Fibroblast of skin of left biceps (primary cell): ENCODE measurements at places on chromosomes 1 and 21.
A peak's percentile ranks its signal among the peaks of the same experiment; 100 is the strongest.

DNA sequence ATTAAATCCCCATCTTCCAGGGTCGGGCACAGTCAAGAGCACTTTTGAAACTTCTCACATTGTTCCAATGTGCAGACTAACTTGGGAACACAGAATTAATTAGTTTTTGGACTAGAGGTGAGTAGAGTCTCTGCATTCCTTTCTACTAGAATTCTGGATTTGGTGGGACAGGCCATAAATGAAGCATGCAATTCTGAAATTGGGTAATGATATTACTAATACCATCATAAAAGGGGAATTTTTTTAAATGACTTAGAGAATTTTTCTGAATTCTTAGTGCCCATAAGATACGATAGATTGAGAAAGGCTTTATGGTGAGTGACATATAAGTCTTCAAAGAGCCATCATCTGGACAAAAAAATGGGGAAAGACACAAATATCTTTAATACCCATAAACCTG, 41.8 kb downstream of the ADAMTS5 start:
- no peak for DNase-seq

DNA sequence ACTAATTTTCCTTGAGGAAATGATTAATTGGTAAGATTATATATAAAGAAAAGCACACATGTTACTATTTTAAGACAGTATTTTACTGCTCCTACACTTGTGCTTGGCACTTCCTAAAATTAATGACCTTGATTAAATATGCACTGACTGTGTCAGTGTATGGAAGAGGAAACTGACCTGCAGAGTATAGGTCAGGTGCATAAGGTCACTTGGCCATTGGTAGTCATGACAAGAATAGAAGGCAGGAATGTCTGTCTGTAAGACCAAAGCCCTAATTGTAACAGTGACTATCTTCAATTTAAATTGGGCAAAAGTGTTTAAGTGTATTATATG, 128.0 kb upstream of the KCNK2 start:
- no peak for DNase-seq

GRCh38 chr1:192639607-192640368, 3.8 kb downstream of the RGS13 start:
- peak; percentile 34 for DNase-seq

DNA sequence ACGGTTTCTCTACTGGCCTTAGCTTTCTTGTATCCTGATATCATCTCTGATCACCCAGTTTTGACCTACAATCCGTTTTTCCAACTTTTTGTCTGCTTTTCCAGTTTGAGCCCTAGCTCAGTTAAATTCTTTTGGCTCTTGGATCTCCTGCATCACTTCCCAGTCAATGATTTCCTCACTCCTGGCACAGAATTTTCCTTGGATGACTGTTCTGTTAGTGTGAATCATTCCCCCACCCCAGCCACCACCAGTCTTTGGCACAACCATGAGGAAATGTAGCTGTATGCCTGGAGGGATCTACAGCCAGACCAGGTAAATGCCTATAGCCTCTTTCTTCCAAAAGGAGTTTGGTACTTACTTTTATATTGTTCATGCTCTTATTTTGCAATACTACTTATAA, 187.2 kb upstream of the PTGFR start:
- peak; percentile 79 for DNase-seq

- no peak for DNase-seq
These were observed 165.5 kb downstream of the ZSCAN20 start for GRCh38 chr1:33637846-33638440.

GRCh38 chr1:101451888-101452287, 215.1 kb downstream of the S1PR1 start:
- DNase-seq: no peak

- DNase-seq: no peak
These were observed 1.5 kb downstream of the NAXE start for GRCh38 chr1:156592910-156593660.

DNA sequence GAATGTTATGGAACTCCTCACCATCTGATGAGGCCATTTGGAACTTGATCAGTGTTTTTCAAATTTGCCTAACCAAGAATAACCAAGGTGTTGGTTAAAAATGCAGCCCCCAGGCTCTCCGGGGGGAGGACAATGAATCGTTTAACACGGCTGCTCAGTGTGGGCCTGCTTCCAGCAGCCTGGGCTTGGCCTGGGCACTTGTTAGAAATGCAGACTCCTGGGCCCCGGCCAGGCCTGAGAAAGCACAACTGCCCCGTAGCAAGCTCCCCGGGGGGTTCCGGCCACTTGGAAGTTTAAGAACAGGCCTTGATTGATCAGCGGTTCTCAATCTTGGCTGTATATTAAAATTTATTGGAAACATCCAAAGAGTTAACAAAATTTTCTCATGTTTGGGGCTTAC, 22.8 kb upstream of the C2CD2 start:
- DNase-seq: no peak

DNA sequence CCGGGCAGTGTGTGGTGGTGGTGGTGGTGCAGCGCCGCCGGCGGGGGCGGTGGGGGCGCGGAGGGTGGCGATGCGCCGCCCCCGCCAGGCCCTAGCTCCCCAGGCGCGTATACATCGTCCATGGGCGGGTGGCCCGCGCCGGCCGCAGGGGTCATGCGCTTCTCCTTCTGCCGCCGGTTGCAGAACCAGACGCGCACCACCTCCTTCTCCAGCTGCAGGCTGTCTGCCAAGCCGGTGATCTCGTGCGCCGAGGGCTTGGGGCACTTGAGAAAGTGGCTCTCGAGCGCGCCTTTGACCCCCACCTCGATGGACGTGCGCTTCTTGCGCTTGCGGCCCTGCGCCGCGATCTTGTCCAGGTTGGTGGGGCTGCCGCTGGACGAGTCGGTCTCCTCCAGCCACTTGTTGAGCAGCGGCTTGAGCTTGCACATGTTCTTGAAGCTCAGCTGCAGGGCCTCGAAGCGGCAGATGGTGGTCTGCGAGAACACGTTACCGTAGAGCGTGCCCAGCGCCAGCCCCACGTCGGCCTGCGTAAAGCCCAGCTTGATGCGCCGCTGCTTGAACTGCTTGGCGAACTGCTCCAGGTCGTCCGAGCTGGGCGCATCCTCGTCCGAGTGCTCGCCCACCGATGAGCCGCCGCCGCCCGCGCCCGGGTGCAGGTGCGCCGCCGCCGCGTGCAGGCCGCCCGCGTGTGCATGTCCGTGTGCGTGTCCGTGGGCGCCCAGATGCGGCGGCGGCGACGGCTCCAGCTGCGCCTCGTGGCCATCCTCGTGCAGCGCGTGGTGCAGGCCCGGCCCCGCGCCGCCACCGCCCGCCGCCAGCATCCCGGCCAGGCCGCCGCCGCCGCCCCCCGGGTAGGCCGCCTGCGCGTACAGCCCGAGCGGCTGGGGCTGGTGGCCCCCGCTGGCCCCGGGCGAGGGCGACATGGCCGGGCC, 926 bp downstream of the POU3F1 start:
- no peak for DNase-seq

- no peak for DNase-seq
These were observed 170.3 kb upstream of the TMEM51 start for GRCh38 chr1:14983277-14983676.

DNA sequence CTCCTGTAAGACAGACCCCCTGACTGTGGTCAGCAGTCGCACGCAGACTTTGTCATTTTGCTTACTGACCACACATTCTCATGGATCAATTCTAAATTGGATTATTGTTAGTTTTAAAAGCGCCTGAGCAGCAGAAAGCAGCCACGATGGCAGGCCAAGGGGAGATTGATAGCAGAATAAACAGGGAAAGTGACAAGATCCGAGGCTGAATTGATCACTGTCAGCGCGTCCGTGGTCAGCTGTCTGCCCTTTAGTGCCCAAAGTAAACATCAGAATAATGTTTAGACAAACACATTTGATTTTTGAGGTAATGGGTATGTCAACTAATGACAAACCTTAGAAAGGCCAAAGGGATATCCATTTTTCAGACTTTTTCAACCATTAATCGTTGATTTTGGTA, 426.8 kb downstream of the SETD4 start:
- no peak for DNase-seq

DNA sequence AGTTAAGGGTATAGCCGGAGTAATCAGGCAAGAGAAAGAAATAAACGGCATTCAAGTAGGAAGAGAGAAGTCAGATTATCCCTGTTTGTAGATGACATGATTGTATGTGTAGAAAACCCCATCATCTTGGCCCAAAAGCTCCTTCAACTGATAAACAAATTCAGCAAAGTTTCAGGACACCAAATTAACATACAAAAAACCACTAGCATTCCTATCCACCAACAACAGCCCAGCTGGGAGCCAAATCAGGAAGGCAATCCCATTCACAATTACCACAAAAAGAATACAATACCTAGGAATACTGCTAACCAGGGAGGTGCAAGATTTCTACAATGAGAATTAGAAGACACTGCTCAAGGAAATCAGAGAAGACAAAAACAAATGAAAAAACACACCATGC, 45.3 kb downstream of the MAST2 start:
- no peak for DNase-seq

DNA sequence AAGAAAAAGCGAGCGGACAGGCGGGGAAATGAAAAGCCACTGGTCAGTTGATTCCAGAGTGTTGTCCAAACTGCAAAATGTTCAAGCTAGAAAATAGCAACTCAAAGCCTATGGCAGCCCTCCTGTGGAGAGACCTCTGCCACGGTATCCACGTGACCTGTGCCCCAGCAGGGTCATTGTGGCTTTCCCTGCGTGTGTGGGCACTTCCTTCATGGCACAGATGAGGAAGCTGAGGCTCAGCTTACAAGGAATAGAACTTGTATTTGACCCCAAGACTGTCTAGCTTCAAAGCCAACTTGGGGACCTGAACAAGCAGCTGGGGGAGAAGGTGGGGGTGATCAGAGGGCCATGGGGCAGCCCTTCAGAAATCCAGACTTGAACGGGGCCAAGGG, 15.6 kb upstream of the PLEKHG5 start:
- no peak for DNase-seq

GRCh38 chr21:36910581-36911307, 55.7 kb downstream of the HLCS start:
- no peak for DNase-seq

DNA sequence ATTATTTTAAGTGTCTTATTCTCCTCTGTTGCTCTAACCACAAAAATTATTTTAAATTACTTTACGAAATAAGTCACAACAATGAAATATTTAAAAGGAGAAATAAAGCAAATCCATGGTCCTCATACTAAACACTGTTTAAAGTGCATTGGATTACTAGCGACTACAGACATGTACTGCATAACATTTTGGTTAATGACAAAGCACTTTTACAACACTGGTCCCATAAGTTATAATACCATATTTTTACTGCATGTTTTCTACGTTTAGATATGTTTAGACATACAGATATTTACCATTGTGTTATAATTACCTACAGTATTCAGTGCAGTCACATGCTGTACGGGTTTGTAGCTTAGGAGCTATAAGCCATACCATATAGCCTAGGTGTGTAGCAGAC, 30.2 kb downstream of the VAMP4 start:
- no peak for DNase-seq

- DNase-seq: no peak
These were observed 864.0 kb downstream of the KCNT2 start for GRCh38 chr1:195744256-195744655.

DNA sequence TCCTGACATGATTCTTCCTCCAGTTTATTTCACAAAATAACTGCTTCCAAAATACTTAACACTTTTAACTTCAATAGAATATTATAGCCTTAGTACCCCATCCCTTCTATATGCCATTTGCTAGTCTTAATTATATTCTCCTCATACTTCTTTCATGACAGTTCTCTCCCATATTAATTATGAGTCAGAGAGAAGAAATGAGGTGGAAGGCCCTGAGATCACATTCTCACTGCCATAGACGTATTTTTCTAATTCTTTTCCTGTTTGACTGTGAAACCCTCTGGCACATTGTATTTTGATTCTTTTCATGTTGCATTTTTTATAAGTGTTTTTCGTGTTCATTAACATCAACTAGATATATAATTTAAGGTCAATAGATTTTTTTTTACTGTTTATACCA, 88.4 kb downstream of the GTF2B start:
- peak; percentile 26 for DNase-seq

DNA sequence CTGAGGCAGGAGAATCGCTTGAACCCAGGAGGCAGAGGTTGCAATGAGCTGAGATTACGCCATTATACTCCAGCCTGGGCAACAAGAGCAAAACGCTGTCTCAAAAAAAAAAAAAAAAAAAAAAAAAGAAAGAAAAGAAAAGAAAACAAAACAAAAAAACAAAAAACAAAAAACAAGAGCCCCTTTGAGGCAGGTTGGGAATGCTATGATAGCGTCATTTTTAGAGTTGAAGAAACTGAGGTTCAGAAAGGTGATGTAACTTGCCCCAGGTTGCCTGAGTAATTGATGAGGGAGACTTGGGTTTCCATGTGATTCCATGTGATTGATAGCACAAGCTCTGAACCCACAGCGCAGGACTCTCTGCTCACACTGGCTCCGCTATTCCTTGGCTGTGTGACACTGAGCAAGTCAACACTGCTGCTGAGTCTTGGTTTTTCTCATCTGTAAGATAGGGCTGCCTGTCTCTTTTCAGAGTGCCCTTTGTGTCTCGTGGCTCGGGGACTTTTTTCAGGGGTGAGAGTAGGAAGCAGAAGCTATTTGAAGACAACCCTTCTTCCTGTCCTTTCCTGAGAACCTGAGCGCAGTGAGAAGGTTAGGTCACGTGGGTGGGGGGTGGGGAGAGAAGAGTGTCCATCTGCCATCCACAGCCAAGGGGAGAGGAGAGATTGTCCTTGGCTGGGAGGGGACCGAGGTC, 2.5 kb downstream of the CNR2 start:
- no peak for DNase-seq

DNA sequence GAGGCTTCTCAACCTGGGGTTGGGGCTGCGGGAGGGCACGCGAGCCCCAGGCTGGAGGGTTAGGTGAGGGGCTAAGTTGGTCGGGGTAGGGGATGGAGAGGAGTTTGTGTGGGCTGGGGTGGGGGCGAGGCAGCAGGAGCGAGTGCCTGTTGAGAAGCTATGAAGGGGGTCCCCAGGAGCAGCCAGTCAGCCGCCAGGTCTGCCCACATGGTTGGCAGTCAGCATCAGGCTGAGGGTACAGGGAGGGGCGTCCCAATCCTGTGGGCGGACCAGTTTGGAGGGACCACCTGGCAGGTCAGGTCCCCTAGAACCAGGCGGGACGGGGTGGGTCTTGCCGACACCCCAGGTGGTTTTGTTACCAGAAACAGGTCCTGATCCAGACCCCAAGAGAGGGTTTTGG, 400 bp upstream of the TRIM17 start:
- DNase-seq: no peak

DNA sequence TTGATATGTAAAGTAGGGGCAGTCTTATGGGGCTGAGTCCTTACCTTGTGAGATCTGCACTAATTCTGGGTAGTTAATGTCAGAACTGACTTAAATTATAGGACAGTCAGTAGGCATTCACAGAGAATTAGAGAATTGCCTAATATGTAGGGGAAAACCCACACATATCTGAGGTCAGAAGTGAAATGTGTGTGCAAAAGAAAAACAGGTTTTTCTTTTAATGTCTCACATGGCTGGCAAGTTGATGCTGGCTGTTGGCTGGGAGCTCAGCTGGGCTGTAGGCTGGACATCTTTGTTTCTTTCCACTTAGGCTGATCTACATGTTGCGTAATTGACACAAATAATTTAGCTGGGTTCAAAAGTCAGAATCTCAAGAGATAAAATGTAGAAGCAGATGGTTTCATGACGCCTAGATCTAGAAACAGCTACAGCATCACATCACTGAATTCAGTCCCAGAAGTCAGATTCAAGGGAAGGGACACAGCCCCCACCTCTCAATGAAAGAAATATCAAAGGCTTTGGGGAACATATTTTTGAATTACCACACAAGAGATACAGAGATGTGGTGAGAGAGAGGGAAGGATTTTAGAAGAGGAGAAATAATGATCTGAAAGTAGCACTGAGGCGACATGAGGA, 98.9 kb downstream of the TNFSF18 start:
- no peak for DNase-seq

- peak; percentile 24 for DNase-seq
These were observed 622.4 kb upstream of the PKN2 start for GRCh38 chr1:88061492-88062177.

GRCh38 chr1:45958317-45958716, 154.9 kb downstream of the MAST2 start:
- no peak for DNase-seq
